ENCODE measurements at places on chromosomes 12 and 14. TPM values are rescaled to one million over a fixed set of nuclear protein-coding genes. Genes with fewer than 3 reads are reported as not detected.

The RPS26 gene
- total RNA-seq, result 125 TPM

The PTPRQ gene
- 1.3 TPM for total RNA-seq

The ADAM21 gene
- 0.66 TPM for total RNA-seq

The GPR132 gene
- total RNA-seq, result 0.26 TPM

The GPR65 gene
- 0.17 TPM for total RNA-seq

The ASCL4 gene
- total RNA-seq, result not detected

Measured in fibroblast of lung (primary cell).